ENCODE measurements at places on chromosomes 7 and 10.
A peak's percentile ranks its signal among the peaks of the same experiment; 100 is the strongest.

GRCh38 chr10:49688261-49688846 lies 8.9 kb downstream of the C10orf53 start:
- DNase-seq: no peak

- DNase-seq: no peak
Measured at GRCh38 chr7:1232623-1233332, at the start of gene UNCX. UNCX (plus strand) TSS chr7:1232872; CDS start chr7:1233018, 146 bp downstream.

- DNase-seq: no peak
Measured at GRCh38 chr7:83001362-83002040, 161.2 kb downstream of the PCLO start.

DNA sequence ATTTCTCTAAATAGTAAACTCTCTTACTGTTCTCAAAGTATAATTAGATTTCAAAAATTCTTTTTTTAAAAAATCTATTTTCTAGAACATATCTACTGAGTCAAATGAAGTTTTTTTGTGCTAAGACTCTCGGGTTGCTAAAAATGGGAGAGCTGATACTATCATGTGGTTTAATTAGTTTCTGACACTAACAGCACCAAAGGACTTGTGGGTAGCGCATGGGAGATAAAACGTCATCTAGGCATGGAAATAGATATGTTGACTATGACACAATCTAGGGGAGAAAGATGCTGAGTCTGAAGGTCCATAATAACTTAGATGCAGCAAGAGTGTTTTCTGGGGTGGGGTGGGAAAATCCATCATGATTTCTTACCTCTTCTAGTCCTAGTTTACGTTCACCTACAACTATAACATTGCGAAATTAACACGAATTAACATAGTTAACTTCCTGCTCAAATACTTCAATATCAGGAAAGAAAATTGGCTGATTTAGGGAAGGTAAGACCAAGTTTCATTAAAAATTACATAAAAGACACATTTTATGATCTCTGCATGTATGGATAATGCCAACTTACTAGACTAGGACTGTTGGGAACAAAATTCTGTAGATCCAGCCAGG lies 14.3 kb upstream of the ARMC3 start:
- no peak for DNase-seq

- DNase-seq: no peak
Measured at GRCh38 chr7:101644879-101645278, 15.8 kb upstream of the MYL10 start.

DNA sequence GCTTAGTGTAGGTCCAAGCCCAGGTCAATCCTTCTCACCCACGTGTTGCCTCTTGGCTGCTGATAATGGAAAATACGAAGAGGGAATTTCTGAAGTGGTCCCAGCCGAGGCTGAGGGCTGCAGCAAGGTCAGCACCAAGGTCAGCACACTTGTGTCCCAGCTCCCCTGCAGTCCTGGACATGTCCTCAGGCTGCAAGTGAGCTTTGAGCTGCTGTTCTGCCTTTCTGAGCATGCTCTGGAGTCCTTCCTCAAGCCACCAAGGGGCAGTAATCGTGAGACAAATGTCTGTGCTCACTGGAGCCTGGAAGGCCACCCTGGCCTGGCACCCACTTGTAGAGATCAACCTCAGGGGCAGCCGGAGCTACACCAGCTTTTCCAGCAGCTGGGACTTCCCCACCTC lies 28.3 kb downstream of the DRGX start:
- DNase-seq: no peak

- no peak for DNase-seq
Measured at GRCh38 chr10:101995451-101996063, 60.4 kb downstream of the ARMH3 start.

GRCh38 chr10:86167762-86168128 lies 198.8 kb downstream of the GRID1 start:
- DNase-seq: no peak

DNA sequence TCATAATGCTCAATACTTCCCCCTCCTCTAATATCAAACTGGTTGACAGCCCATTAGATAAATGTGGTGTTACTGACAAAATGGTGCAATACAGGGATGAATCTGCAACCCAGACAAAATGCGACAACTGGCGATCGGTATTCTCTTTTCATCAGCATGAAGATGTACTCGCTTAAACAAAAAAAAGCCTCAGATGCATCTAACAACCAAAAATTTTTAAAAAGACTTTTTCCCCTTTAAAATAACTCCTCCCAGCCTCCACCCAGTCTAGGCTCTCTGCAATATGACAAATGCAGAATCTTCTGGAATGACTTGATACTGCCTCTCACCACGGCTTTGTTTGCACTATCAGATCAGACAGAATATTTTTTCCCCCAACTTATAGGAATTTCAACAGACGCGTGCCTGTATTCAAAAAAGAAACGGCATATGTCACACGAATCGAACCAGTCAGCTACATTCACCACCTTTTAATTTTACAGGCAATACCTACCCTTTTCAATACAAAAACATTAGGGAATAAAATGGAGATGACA lies 1.2 kb downstream of the YWHAG start:
- DNase-seq: no peak

- no peak for DNase-seq
Measured at GRCh38 chr10:84903320-84903719, 574.9 kb downstream of the CCSER2 start.

DNA sequence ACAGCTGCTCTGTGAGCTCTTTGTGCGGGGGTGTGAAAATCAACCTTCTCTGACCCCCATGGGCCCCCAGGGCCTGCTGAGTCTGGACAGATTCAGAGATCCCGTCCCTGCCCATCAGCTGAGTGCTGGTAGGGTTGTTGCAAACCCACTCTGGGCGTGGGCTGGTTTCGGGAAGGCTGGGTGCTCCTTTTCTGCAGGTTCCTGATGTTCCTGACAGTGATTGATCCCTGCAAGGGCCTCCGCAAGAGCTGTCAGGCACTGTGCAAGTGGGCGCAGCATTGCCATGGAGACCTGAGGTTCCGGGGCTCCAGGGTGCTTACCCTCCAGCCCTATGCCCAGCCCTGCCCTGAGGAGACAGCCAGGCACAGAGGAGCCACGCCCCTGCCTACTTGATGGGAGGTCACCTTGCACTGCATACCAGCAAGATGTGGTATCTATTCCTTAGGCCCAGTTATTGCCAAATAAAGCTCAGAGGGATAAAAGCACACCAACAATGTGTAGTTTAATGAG lies 44.3 kb upstream of the INPP5A start:
- DNase-seq: no peak

GRCh38 chr10:80769700-80770160 lies 232.0 kb downstream of the SH2D4B start:
- DNase-seq: no peak

DNA sequence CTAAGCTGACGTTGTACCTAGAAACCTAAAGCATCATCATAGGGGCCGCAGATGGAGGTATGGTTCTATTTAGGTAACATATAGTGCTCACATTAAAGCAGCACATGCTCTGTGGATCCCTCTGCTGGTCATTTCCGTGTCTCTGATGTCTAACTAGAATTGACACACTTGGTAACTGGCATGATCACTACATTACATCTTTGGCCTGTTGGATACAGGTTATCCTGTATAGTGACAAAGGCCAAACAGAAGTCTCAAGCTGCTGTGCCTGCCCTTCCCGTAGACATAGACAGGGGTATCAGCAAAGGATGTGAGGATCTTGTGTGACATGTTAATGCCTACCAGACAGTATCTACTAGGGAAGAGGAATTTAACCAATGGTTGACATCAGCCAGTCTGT lies 51.2 kb downstream of the KIF5B start:
- no peak for DNase-seq

GRCh38 chr7:4753598-4754432 lies 21.6 kb upstream of the AP5Z1 start:
- peak; percentile 81 for DNase-seq

DNA sequence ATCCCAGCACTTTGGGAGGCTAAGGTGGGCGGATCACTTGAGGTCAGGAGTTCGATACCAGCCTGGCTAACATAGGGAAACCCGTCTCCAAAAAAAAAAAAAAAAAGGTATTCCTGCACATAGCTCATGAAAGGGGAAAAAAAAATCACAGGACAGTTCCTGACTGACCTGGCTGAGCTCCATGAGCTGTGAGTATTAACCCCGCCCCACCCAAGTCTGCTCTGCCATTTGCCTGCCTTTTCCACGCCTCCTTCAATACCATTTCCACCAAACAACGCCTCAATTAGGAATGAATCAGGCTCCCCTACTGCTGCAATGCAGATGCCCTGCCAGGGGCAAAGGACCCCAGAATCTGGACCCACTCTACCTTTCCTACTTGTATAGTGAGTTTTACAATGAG lies 55.0 kb downstream of the PDIA4 start:
- no peak for DNase-seq

DNA sequence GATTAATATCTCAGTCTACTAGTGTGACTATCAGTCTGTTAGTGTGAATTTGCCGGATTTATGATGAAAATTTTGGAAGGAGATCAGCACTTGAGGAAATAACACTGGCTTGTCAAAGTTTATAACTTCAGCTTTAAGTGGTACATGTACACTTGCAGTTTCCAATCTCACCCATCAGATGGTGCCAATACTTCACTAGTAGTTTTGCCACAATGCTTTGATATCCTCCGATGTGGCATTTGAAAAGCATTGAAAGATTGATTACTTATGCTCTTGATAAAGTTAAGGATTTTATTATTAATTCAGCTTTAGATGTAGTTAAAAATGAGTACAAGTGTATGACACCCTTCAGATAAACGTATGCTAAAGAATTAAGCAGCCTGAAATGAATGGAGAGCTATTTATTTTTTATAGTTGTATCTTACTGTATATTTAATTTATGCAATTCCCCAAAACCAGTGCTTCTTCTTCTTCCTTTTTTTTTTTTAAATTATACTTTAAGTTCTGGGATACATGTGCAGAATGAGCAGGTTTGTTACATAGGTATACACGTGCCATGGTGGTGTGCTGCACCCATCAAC lies 98.2 kb downstream of the ANLN start:
- DNase-seq: no peak

DNA sequence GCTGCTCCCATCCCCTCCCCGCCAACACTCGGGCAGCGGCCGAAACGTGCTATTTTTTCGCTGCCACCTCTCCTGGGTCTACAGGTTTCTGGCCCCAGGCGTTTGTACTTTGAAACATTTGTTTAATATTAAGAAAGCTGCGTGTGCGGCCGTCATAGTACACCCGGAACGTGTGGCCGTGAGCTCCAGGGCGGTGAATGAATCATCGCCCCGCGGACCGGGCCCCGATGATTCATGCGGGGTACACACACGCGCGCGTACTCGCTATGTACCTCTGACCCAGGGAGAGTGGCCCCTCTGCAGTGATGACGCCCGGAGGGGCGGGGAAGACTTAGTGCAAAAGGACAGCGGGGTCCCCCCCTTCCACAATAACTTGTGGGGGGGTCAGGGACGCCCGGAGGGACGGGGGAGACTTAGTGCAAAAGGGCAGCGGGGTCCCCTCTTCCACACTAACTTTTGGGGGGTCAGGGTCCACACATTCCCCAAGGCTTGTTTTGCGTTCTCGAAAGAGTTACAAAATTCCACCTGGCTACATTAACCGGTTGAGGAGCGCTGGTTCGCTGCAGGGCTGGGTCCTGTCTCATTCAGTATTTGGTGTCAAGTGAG lies 56.5 kb upstream of the PCGF5 start:
- peak; percentile 56 for DNase-seq

GRCh38 chr7:101814081-101814990 lies 3.1 kb upstream of the CUX1 start:
- DNase-seq: no peak

GRCh38 chr7:78232806-78233205 lies 434.2 kb downstream of the PHTF2 start:
- DNase-seq: no peak

DNA sequence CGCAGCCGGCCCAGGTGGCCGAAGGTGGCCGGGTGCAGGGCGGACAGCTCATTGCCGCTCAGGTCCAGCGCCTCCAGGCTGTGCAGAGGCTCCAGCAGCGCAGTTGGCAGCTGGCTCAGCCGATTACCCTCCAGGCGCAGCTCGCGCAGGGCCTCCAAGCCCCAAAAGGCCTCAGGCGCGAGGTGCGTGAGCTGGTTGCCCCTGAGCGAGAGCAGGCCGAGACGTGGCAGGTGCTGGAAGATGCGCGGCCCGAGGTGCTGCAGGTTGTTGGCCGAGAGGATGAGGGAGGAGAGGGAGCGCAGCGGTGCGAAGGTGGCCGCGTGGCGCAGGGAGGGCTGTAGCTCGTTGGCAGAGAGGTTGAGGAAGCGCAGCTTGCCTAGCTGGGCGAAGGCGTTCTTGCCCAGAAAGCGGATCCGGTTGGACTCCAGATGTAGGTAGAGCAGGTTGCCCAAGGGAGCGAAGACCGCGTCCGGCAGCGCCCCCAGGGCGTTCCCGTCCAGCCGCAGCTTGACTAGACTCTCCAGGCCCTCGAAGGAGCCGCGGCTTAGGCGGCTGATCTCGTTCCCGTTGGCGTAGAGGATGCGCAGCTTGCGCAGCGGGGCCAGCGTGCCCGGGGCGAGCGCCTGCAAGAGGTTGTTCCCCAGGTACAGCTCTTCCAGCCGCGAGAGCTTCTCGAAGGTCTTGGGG lies 923 bp downstream of the TRIL start:
- DNase-seq: no peak
